ENCODE measurements at places on chromosomes 5 and 9.

DNA sequence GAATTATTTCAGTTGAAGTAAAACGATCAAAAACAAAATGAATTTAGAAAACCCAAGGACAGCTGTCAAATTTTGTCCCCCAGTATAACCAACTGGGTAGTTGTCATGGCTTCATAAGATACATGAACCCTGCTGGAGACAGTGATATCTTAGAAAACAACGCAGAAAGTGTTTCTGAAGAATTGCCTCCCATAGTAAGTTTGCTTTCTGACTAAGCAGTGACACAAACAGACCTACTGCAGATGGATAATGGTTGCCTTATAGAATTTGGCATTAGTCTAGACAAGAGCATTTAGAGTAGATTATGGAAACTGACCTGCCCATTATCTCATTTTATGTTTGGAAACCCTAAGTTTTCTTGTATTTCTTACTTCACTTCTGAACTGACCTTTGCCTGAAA lies 187.7 kb upstream of the KCNN2 start:
- no peak for DNase-seq

GRCh38 chr5:20572614-20573013 lies 584.6 kb upstream of the CDH18 start:
- DNase-seq: no peak

- DNase-seq: no peak
Measured at GRCh38 chr5:14660833-14661232, 3.7 kb upstream of the OTULIN start.

DNA sequence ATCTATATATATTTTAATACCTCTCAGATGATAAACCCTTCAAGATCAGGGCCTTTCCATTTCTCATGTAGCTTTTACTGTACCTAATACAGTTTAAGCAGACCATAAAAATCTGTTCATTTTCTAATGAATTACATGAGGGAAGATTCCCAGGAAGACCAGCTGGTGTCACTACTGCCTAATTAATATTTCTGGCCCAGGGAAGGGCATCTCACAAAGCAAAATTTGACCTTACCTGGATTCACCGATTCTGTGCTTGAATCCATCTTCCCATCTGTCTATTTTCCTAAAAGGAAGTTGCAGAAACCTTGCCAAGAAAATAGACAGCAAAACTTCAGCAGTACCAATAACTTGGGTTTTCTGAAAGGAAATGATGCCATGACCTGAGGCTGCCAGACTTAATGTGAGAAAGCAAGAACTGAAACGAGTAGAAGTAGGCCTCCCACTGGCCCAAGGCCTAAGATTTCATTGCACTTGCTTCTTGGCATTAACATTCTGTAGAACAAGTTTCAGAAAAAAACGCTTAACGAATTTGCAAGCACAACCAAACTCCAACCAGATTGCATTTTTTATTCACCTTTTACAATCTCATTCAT lies 83.0 kb upstream of the GLIS3 start:
- no peak for DNase-seq

- no peak for DNase-seq
Measured at GRCh38 chr9:121987314-121987713, 105.8 kb downstream of the TTLL11 start.

Data from K562 (cell line).